Smooth muscle cell of the brain vasculature (primary cell): ENCODE measurements at places on chromosomes 1 and 21.

- DNase-seq = no peak
These were observed 11.5 kb downstream of the PSRC1 start for GRCh38 chr1:109271458-109271857.

GRCh38 chr1:245678860-245679411, 524.2 kb downstream of the KIF26B start:
- no peak for DNase-seq

- no peak for DNase-seq
These were observed 905.7 kb downstream of the PLA2G4A start for GRCh38 chr1:187734427-187734826.

- no peak for DNase-seq
These were observed 110.8 kb upstream of the HOOK1 start for GRCh38 chr1:59703918-59704378.

GRCh38 chr1:44919400-44919799, 67.0 kb downstream of the EIF2B3 start:
- DNase-seq = no peak

- no peak for DNase-seq
These were observed 82.7 kb upstream of the KCTD3 start for GRCh38 chr1:215484171-215484939.

- DNase-seq = no peak
These were observed 43.4 kb downstream of the HSD3B1 start for GRCh38 chr1:119550381-119550780.

DNA sequence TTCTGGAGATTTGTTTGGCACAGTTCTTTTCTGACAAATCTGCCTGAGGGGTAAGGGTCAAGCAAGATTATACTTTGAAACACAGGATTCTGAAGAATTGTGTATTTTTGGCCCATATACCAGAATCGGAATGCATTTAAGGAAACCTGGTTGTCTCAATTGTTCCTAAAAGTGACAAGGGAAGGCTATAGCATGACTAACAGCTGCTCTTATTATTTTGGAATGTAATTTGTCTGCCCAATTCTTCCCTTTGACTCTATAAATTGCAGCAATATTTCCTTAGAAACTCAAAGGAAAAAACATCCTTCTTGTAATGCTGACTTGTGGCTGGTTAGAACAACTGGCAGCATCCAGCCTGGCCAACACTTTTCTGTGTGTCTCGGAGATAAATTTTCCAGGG, 15.8 kb upstream of the VCAM1 start:
- DNase-seq = no peak

DNA sequence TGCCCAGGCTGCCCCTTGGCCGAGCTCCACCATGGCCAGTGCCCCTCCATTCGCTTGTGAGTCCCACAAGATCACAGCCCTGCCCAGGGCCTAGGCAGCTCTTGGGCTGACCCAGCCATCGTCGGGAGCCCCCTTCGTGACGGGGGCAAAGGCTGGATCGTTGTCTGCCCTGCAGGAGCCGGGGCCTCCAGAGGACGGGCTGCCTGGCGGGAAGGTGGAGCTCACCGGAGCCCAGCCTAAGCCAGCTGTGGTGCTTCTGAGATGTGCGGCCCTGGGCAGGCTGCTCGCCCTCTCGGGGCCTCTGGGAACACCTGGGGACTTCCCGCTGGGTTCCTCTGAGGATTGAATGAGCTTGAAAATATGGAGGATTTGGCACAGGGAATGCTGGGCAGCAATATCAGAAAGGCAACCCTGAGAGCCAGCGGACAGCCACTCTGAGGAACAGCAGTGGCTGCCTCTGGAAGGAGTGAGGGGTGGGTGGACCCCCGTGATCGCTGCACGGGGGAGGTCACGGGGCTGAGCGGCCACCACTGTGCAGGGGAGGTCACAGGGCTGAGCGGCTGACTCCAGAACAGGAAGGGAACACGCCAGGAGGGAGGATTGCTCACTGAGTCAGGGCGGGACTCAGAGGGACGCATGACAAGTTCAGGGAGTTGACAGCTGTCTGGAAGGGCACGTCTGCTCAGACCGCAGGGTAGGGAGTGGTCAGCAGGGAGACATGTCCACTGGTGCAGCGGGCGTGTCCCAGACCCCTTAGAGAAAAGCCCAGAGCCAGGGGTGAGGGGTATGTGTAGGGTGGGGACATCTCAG, 19.3 kb downstream of the TP73 start:
- DNase-seq = no peak

GRCh38 chr1:1202831-1203560, 3.4 kb downstream of the TNFRSF18 start:
- no peak for DNase-seq

DNA sequence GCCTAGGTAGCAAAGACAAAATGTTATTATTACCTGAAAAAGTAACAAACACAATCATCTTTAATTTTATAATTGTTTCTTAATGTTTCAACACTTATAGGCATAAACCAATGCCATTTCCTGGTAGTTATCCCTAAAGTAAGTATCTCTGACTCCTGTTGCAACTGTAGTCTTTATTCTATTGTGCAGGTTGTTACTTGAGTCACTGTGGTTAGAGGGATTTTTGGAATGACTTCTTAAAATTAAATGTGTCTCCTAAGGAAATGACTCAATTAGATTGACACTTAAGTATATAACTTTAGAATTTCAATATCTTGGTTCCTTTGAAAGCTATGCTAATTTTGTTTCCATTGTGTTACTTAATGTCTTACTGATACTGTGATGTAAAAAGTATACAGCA, 143.9 kb downstream of the PHTF1 start:
- DNase-seq = no peak

GRCh38 chr1:4213366-4213973, 313.4 kb upstream of the C1orf174 start:
- DNase-seq = no peak

- DNase-seq = no peak
These were observed 298.3 kb downstream of the PDE4B start for GRCh38 chr1:66090859-66091457.

- no peak for DNase-seq
These were observed 14.8 kb upstream of the SLC45A1 start for GRCh38 chr1:8303141-8303540.

- DNase-seq = no peak
These were observed 478.1 kb downstream of the TTLL7 start for GRCh38 chr1:83520797-83521196.

DNA sequence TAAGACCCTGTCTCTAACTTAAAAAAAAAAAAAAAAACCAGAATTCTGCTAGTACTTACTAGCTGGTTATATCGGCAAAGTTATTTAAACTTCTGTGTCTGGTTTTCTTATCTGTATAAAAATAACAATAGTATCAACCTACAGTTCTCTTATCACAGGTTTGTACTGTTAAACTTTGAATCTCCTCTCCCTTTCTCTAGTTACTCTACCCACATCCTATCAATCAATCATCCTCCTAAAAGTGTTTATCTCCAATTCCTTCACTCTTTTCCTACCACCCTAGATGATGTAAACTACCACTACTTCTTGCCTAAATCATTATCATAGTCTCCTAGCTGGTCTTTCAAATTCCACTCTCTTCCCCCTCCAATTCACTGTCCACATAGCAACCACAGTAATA, 27.6 kb downstream of the USP33 start:
- no peak for DNase-seq

GRCh38 chr21:33761441-33762036, 119.2 kb downstream of the ITSN1 start:
- DNase-seq = peak; percentile 88

DNA sequence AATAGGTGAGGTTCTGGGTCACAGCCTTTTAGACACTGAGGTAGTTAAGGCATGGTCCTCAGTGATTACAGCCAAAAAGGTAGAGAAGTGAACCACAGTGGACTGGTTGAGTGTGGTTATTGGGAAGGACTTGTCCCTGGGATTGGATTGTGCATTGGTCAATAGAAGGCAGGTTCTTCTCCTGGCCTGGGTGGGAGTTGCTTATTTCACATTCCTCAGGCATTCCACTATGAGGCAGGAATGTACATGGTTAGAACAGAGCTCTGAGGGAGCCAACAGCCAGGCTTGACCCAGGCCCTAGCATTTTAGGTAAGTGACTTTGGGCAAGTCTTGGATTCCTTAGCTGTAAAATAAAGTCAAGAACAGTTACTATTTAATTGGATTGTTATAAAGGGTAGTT, 97.9 kb upstream of the MARK1 start:
- DNase-seq = no peak
